Skin of body (tissue), 3 donors: ENCODE measurements at places on chromosomes 13 and 19.

DNA sequence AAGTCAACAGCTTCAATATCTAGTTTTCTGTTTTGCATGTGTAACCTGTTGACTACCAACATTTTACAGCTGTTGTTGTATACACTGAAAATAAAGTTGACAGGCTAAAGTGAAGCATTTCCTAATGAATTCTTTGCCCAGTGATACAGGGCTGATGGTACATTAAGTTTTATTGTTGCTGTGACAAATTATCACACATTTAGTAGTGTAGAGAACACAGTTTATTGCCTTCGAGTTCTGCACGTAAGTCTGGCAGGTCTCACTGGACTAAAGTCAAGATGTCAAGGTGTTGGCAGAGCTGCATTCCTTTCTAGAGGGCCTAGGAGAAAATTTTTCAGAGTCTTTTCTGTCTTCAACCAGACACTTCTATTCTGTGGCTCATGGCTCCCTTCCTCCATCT is 184.2 kb downstream of the SLITRK6 start:
- DNase-seq: no peak

GRCh38 chr19:50720181-50720920 is 749 bp upstream of the SHANK1 start:
- no peak for DNase-seq

- no peak for DNase-seq
These were observed 1793.8 kb upstream of the PCDH20 start for GRCh38 chr13:63209330-63210017.

DNA sequence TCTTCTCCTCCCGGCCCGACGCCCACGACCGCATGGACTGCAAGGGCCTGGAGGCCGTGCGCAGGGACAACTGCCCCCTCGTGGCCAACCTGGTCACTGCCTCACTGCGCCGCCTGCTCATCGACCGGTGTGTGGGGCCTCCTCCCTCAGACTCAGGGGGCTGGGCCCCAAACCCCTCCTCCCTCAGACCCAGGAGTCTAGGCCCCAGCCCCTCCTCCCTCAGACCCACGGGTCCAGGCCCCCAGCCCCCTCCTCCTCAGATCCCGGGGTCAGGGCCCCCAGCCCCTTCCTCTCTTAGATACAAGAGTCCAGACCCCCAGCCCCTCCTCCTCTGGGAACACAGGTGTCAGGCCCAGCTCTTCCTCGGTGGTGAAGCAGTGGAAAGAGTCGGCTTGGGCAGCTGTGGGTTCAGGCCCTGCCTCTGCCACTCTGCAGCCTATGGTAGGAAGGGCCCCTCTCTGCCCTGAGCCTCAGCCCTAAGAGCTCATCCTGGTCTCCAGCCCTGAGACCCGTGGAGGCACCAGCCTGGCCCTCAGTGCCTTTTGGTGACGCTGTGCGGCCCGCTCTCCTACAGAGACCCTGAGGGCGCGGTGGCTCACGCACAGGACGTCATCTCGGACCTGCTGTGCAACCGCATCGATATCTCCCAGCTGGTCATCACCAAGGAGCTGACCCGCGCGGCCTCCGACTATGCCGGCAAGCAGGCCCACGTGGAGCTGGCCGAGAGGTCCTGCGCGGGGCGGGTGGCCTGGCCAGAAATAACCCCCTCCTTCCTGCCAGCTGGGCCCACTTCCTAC is 3.7 kb upstream of the SPIB start:
- DNase-seq: no peak

DNA sequence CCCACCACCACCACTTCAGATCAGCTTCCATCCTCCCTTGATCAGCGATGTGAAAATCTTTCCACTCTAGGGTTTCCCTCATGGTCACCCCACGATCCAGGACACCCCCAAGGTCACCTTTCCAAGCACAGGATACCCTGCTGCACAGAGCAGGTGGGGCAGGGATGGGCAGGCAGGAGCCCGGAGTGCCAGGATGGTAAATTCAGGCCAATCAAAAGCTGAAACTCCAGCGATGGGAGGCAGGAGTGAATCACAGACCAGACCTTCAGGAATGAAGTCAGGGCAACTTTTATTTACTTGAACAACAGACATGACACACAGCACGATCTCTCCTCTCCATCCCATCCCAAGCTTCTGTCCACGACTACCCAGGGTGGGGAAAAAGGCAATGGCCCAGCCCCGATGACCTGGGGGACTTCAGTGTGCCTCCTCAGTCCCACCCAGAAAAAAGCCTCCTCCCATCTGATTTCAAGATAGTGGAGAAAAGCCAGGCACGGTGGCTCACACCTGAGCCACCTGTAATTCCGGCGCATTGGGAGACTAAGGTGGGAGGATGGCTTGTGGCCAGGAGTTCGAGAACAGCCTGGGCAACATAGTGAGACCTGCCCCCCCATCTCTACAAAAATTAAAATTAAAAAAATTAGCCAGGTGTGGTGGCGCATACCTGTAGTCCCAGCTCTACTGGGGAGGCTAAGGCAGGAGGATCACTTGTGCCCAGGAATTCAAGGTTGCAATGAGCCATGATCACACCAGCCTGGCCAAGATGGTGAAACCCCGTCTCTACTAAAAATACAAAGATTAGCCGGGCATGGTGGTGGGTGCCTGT is 39.2 kb downstream of the ZSWIM4 start:
- no peak for DNase-seq

GRCh38 chr13:105282406-105283285 is 1252.8 kb downstream of the EFNB2 start:
- peak; percentile 29 for DNase-seq

DNA sequence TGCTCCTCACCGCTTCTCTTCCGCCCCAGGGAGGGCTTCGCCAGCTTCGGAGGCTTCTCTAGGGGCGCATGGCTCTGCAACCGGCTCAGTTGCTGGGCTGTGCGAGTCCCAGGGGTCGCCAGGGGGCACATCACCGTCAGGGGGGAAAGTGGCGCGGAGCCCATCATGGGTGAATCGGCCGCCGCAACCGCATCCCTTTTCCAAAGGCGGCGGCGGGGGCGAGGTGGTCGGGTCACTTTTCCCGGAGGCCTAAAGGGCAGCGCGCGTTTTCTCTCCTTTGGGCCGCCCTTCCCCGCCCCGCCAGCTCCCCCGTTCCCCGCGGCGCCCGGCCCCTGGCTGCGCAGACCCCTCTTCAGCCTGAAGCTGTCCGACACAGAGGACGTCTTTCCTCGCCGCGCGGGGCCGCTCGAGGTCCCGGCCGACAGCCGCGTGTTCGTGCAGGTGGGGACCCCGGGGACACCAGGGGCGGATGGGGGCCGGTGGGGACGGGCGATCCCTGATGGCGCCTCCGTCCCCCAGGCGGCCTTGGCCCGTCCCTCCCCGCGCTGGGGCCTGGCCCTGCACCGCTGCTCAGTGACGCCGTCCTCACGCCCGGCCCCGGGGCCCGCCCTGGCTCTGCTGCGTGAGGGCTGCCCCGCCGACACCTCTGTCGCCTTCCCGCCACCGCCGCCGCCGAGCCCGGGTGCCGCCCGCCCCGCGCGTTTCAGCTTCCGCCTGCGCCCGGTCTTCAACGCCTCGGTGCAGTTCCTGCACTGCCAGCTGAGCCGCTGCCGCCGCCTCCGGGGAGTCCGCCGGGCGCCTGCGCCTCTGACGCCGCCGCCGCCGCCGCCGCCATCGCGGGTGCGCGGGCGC is 1.7 kb downstream of the TGFBR3L start:
- DNase-seq: no peak

DNA sequence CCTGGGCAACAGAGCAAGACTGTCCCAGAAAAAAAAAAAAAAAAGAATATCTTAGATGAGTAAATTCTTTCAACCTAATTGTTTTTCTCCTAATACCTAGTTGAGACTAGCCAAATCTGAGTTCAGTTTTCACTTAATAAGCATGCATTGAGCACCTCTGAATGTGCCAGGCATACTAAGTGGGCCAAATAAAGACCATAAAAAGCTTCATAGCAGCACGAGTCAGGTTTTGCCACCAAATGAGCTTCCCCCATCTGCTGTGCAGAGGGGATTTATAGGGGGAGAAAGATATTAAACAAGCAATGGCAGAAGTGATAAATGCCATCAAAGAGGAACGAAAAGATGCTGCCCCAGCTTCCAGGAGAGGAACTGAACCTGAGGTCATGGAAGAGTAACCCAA is 11.4 kb downstream of the THSD1 start:
- no peak for DNase-seq

GRCh38 chr13:47004027-47004426 is 107.2 kb upstream of the HTR2A start:
- DNase-seq: no peak

DNA sequence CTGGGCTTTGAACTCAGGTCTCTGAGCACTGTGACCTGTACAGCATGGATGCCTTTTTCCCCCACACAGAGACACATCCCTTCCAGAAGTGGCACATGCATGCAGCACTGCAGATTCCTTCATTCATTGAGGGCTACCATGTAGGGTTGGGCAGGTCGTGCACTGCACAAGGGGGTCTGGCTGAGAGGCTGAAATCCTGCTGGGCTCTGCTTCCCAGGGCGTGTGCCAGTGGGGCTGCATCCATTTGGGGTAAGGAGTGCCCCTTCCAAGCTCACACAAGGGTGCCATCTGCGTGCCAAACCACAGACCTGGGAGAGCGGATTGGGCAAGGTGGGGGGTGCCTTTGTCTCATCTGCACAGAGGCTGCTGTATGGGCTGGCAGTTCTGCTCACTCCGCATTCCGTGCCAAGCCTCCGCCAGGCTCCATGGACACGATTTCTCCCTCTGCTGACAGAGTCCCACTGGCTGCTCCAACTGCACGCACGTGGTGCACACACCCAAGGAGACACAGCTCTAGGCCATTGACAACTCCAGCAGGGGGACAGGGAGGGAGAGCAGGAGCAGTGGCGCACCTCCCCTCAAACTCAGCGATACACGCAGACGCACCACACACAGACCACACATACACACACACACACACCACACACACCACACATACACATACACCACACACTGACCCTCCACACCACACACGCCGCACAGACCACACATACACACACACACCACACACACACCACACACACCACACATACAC is 4.5 kb upstream of the SHISA7 start:
- peak; percentile 28 for DNase-seq

- peak; percentile 54 for DNase-seq
These were observed 20.2 kb upstream of the ERVV-1 start for GRCh38 chr19:52993342-52994178.

DNA sequence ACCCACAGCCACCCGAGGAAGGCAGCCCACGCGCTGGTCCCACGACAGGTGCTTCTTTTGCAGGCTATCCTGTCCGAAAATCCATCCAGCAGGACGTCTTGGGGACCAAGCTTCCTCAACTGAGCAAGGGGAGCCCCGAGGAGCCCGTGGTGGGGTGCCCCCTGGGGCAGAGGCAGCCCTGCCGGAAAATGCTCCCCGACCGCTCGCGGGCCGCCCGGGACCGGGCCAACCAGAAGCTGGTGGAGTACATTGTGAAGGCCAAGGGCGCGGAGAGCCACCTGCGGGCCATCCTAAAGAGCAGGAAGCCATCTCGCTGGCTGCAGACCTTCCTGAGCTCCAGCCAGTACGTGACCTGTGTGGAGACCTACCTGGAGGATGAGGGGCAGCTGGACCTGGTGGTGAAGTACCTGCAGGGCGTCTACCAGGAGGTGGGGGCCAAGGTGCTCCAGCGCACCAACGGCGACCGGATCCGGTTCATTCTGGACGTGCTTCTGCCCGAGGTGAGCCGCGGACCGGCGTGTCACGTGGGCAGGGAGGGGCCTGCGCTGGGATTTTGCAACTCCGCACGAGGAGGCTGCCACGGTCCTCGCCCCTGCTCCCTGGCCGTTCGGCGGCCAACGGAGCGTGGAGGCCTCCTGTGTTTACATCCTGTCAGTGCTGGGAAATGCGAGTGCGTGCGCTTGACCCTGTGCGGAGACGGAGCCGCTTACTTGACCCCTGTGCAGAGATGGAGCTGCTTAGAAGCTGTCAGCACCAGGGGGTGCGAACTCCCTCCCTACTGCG is 12.9 kb upstream of the NDUFS7 start:
- no peak for DNase-seq

DNA sequence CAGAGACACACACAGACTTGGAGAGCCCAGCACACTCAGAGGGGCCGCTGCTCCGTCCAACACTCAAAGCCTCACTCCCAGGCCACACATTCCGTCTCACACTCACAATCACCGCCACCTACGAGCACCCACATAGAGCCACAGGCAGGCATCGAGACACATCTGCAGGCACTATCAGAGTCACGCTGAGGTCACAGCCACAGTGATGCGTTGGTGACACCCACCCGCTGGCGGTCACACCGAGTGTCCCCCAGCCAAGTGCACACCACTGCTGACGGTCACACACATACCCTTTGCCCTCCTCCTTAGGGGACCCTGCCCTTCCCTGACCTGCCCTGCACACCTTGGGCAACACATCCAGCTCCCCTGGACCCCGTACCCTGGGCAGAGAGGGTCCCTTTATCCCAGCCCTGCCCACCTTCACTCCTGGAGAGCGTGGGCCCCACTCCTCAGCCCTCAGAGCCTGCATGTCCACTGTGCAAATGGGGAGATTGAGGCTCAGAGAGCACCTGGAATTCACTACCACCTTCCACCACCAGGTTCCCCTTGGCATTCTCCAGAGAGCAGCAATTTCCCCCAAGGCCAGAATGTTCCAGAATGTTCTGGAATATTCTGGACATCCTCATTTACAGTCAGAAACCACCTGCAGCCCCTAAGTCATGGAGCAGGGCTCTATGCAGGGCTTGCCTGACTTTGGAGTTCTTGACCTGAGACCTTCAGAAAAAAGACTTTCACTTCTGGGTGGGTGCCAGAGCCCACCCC is 5.4 kb downstream of the FUT5 start:
- DNase-seq: no peak

DNA sequence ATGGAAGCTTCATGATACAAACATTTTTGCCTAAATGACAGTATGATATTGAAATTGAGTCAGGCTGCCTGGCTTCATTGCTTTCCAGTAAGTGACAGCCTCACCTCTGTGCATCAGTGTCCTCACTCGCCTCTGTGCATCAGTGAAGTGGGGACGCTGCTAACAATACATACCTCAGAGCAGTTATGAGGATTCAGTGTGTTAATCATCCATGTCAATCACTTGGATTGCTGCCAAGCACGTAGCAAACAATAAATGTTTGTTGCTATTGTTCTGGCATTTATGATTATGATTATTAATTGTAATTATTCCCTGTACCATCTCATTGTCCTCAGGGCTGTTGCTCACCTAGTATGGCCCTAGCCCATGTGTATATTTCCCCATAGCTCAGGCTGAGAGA is 8.8 kb downstream of the PPP2R1A start:
- no peak for DNase-seq

- DNase-seq: no peak
These were observed 21.9 kb downstream of the VRK3 start for GRCh38 chr19:50003254-50003788.
